Adrenal gland (tissue), 19 donors: ENCODE measurements at places on chromosomes 4 and X. TPM values are rescaled to one million over a fixed set of nuclear protein-coding genes. Genes with fewer than 3 reads are reported as not detected.

- DNase-seq: no peak
- no peaks in the 10 kb centered on the region for H3K4me1 ChIP-seq
- no peaks in the 10 kb centered on the region for H3K36me3 ChIP-seq
- no peaks in the 10 kb centered on the region for H3K27me3 ChIP-seq
- no peak overlapping the region for H3K27ac ChIP-seq
Measured at GRCh38 chr4:39118034-39118658, 56.1 kb downstream of the KLHL5 start.

- H3K27ac ChIP-seq: no peak overlapping the region
- peaks cover 13% of the 10 kb centered on the region for H3K4me1 ChIP-seq
Measured at GRCh38 chr4:972651-973424, 531 bp downstream of the DGKQ start.

The UGT2B15 gene
- 0.22 TPM for total RNA-seq

The P2RY10 gene
- total RNA-seq: not detected

- H3K27ac ChIP-seq: no peak overlapping the region
- H3K4me1 ChIP-seq: no peaks in the 10 kb centered on the region
- no peak overlapping the region for H3K4me3 ChIP-seq
- H3K27me3 ChIP-seq: no peaks in the 10 kb centered on the region
Measured at GRCh38 chr4:143858456-143858855, 46.9 kb downstream of the GYPE start.
